Stimulated activated CD8-positive, alpha-beta memory T cell treated with anti-CD3 and anti-CD28 coated beads, Interleukin-7, amount 100 ng/mL, for 1 hour (primary cell): ENCODE measurements at places on chromosomes 11 and 22.

- DNase-seq, result no peak
These were observed 43.9 kb downstream of the FAT3 start for GRCh38 chr11:92268546-92268945.

GRCh38 chr22:37610480-37611129, 2.0 kb downstream of the GGA1 start:
- DNase-seq, result no peak

DNA sequence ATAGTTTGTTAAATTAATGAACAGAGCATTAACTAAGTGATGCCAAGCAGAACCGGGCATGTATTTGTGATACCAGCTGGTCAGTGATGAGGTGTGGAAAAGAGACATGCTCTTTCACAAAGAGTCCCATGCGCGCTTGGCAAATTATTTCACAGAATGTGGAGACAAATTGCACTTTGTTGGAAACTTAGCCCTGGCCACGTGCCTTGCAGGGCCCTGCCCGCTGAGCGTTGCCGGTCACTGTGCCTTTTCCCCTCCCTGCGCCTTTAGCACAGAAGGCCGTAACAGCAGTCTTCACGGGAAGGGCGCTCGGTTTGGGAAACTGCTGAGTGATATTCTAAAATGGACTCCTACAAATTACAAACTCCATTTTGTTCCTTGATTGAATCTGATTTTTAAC, 235.9 kb downstream of the TBC1D22A start:
- DNase-seq, result no peak

- DNase-seq, result no peak
These were observed 51.5 kb downstream of the FAM181B start for GRCh38 chr11:82682003-82682751.

DNA sequence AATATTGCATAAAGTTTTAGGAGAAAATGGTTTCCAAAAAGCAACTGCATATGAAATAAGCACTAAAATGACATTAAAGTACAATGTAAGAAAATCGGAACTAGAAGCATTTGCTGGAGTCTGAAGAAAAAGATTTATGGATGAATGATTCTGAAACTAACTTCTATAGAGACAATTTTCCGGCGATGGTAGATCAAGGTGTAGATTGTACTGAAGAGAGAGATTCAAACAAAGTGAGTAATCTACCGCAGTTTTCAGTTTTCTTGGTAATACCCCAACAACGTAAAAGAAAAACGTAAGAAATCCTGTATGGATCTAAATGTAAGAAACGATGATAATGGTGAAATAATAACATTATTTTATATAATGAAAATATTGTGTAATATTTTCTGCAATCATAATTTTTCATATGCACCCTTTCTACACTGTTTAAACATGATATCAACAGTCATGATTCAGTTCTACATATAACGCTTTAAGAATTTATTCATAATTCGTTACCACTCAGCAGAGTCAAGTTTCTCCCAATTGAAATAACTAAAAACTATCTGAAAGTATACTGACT, 1.8 kb upstream of the CDPF1 start:
- DNase-seq, result no peak

DNA sequence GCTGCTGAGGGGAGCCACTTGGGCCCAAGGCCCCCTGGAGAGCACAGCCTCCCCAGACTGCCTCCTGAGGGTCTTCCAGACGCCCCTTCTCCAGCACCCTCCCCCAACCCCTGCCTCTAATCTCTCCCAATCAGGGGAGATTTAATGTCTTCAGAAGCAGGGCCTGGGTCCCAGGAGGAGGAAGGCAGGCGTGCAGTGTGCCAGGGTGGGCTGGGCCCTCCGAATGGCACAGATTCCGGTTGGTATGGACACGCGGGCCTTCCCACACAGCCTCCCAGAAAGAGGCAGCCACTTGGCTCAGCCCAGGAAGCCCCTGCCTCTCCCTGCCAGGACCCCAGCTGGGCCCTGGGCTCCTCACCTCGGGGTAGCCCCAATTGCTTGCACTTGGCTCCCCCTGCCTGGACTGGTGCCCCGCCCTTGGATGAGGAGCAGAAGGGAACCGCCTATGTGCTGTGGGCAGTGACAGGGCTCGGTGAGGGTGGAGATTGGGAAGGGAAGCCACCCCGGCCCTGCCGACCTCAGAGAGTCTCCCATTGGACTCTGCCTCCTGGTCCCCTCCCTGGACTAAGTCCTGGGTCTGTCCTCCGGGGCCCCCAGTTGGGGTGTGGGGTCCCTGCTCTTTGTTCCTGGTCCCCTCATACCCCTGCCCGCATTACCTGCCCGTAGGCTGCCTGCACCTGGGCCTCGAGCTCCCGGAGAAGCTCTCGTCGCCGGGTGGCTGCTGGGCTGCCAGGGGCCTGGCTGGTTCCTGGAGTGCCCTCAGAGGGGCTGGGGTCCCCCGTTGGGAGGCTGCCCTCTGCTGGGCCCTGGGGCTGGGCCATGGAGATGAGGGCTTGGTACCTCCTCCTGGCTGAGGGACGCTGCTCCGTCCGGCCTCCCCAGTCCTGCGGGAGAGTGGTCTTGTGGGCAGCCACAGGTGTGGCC, 572 bp upstream of the CABP2 start:
- no peak for DNase-seq

GRCh38 chr11:123797541-123797940, 8.6 kb downstream of the OR6M1 start:
- DNase-seq, result no peak

DNA sequence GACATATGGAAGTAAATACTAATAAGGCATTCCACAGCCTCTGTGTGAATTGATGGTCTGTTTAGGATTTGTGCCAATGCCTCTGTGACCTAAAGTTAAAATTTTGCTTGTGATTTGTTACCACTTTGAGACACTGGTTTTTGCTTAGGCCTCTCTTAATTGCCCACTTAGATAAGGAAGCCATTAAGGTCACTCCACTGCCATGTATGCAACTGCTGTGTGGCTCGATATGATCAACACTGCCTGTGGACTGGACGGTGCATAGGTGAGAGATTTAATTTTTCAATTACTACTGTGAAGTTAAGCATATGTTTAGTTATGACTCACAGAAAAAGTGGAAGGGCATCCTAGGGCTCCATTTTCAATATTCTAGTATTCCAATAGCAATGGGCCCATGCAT, 36.9 kb downstream of the CSRP3 start:
- no peak for DNase-seq

GRCh38 chr11:113189909-113190667, 124.3 kb upstream of the TTC12 start:
- DNase-seq, result no peak

DNA sequence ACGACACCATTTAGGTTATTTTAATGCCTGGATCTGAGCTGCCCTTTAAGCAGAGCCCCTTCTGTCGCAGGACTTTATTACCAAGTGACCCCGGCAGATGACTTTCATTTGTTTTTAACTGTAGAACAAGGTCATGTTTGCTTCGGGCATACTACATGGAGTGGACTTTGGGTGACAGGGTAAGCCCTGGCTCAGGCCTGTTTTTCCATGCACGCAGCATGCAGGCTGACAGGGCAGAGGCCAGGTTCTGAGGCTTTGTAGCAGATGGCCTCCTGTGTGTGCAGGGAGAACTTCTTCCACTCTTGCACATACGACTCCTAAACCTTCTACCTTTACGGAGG, 50.5 kb downstream of the SNX19 start:
- no peak for DNase-seq

GRCh38 chr22:26435327-26436093, 6.5 kb downstream of the ASPHD2 start:
- no peak for DNase-seq

GRCh38 chr11:71228961-71229360, 23.4 kb downstream of the SHANK2 start:
- DNase-seq, result no peak

- no peak for DNase-seq
These were observed 7.1 kb downstream of the LARGE2 start for GRCh38 chr11:45929486-45930030.

DNA sequence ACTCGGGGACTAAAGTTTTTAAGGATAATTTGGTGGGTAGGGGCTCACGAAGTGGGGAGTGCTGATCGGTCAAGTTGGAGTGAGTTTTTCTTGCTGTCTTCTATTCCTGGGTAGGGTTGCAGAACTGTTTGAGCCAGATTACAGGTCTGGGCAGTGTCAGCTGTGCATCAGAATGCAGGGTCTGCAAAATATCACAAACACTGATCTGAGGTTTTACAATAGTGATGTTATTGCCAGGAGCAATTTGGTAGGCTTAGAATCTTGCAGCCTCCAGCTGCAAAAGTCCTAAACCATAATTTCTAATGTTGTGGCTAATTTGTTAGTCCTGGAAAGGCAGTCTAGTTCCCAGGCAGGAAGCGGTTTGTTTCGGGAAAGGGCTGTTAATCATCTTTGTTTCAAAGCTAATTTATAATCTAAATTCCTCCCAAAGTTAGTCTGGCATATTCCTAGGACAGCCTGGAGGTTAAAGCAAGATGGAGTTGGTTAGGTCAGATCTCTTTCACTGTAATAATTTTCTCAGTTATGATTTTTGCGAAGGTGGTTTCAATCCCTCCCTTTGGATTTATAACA, 39.7 kb upstream of the CALCA start:
- no peak for DNase-seq

DNA sequence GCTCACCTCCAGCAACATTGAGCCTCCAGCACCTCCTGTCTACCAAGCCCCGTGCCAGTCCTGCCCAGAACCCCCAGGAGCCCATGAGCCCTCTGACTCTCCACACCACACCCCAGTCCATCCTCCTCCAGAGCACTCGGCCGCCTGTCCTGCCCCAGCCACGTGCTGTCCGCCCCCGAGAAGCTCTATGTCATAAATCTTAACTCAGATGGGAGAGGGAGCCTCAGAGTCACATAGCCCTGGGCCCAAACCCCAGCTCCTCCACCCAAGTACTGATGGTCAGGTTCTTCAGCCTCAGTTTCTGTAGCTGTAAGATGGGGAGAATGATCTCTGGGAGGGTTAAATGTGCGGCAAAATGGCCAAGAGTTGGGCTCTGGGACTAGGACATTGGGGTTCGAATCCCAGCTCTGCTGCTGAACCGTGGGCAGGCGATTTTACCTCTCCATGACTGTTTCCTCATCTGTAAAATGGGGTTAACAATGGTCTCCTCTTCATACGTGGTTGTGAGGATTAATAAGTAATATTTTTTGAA, 27.8 kb downstream of the CYTH4 start:
- no peak for DNase-seq

GRCh38 chr11:68044145-68044813, 5.5 kb downstream of the TCIRG1 start:
- no peak for DNase-seq

GRCh38 chr22:50625568-50626313, 2.2 kb downstream of the ARSA start:
- no peak for DNase-seq

DNA sequence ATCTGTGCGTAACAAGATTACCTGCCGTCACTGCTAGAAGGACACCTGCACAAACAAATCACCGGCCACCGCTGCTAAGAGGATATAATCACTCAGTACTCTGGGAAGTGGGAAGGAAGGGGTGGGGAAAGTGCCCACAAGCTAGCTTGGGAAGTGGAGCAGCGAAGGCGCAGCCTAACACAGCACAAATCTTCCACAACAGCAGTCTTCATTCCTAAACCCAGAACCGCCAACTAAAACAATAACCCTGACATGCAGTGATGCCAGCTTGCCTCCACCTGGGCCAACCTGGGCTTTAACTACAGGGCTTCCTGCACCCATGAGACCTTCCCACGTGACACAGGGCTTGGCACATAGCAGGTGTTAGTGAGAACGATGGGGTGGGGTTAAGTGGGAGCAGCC, 5.1 kb downstream of the DGCR2 start:
- DNase-seq, result no peak

- no peak for DNase-seq
These were observed 12.5 kb upstream of the MGAT3 start for GRCh38 chr22:39444247-39444800.

GRCh38 chr22:44450503-44450902, 47.5 kb downstream of the RTL6 start:
- no peak for DNase-seq

DNA sequence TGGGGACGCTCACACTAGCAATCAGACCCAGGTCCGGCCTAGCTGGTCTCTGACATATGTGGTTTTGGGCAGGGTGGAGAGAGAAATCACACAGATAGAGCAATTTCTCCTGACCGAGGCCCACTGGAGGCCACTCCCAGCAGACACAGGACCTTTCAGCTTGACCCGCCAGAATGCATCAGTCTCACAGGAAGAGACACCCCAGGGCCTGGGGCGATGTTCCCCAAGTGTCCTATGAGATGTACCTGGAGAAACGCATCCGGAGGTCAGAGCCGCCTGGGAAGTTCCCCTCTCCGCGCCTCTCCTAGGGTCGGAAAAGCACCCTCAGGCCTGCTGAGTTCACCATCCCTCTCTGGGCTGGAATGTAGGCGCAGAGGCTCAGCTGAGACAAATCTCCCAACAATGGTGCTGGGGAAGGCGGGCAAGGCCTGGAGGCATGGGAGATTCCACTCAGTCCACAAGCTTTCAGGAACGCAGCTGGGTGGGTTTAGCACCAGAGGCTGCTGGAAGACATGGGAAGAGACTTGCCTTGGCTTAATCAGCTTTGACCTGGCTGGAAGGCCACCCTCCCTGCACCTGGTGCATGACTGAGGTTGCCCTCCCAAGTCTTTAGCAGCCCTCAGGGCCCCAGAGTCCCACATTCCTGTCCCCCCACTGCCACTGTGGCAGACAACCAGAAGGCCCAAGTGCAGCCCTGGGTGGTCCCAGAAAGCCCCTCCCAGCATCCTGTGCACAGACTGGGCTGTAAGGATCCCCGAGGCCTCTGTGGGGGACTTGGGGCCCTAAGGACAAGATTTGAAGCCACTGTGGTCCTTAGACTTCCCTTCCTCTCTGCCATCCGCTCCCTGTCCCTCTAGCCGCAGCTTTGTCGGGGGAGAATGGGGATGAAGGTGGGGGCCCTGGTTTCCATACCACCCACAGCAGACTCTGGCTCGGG, 57.5 kb downstream of the RTL6 start:
- no peak for DNase-seq

DNA sequence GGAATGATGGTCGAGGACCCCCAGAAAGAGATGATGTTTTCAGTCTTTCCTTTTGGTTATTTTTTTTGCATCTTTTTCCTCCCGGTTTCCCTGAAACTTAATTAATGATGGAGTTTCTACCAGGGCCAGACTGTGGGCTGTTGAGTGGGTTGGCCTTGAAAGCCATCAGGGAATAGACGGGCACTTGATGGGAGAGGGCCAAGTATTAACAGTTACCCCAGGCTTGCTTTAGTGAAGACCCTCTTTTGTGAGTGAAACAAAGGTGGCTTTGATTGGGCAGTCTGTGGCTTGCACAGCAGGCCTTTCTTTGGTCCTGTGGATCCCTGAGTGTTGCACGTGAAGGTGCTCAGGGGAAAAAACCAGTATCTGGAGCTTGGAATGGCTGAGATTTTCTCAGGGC, 56.9 kb downstream of the AMOTL1 start:
- DNase-seq, result no peak

GRCh38 chr22:47095395-47096122, 333.1 kb downstream of the TBC1D22A start:
- no peak for DNase-seq
